Gastrocnemius medialis (tissue), 4 donors: ENCODE measurements at places on chromosomes 2 and 18. TPM values are rescaled to one million over a fixed set of nuclear protein-coding genes. Genes with fewer than 3 reads are reported as not detected.

DNA sequence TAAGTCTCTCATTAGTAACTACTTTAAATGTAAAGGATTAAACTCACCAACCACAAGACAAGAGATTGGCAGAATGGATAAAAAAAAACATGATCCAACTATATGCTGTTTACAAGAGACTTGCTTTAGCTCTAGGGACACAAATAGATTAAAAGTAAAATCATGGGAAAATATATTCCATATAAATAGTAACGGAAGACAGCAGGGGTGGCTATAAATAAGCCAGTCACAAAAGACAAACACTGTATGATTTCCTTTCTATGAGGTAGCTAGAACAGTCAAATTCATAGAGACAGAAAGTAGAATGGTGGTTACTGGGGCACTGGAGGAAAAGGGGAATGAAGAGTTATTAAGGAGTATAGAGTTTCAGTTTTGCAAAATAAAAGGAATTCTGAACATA lies 145.2 kb downstream of the THADA start:
- no peak for DNase-seq

GRCh38 chr2:190182071-190182524 lies 119.6 kb upstream of the MSTN start:
- DNase-seq = no peak

GRCh38 chr18:5132987-5133386 lies 64.1 kb downstream of the AKAIN1 start:
- DNase-seq = no peak

The CFC1 gene
- total RNA-seq = not detected

DNA sequence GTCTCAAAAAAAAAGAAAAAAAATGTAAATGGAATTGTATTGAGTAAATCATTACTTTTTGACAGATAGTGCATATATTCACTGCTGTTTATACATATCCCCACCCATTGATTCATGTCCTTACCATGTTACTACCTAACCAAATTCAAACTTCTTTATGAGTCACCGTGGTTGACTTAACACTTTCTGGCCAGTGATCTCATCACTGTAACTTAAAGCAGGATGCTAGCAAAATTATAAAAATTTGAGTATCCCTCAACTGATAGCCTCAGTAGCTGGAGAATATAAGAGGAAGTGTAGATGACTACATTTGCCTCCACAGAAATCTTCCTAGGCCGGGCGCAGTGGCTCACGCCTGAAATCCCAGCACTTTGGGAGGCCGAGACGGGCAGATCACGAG lies 13.4 kb downstream of the CNOT9 start:
- no peak for DNase-seq

GRCh38 chr18:2415656-2416055 lies 155.6 kb downstream of the METTL4 start:
- no peak for DNase-seq

GRCh38 chr2:102084651-102085050 lies 57.9 kb upstream of the IL1R1 start:
- no peak for DNase-seq

DNA sequence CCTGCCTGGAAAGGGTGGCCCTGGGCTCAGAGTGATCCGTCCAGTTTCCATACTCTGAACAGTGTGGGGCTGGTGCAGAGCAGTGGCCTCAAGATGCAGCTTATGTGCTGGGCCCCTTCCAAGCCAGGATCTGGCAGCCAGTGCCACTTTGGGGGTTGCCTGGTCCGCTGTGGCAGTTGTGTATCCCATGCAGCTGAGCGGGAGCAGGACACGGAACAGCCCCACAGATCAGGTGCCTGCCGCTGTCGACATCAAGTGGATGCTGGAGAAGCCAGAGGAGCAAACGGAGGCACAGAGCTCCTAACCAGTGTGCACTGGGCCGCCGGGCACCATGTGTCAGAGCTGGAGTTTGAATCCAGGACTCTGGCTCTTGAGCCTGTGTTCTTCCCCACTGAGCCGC lies 112.0 kb downstream of the CABLES1 start:
- no peak for DNase-seq

The MARCHF4 gene
- total RNA-seq = not detected

GRCh38 chr2:240874715-240875227 lies 6.1 kb downstream of the AGXT start:
- DNase-seq = no peak

The OTOS gene
- not detected for total RNA-seq
